ENCODE measurements at places on chromosomes 12 and 14.

GRCh38 chr12:100267603-100268281 lies 765 bp downstream of the SCYL2 start:
- no peak for DNase-seq

GRCh38 chr12:104457746-104458693 lies 1.3 kb downstream of the CHST11 start:
- DNase-seq: peak; percentile 71

- no peak for DNase-seq
Observed at GRCh38 chr12:19183121-19183838, 53.7 kb downstream of the PLEKHA5 start.

GRCh38 chr12:127150479-127150878 lies 1116.5 kb upstream of the TMEM132C start:
- DNase-seq: no peak

DNA sequence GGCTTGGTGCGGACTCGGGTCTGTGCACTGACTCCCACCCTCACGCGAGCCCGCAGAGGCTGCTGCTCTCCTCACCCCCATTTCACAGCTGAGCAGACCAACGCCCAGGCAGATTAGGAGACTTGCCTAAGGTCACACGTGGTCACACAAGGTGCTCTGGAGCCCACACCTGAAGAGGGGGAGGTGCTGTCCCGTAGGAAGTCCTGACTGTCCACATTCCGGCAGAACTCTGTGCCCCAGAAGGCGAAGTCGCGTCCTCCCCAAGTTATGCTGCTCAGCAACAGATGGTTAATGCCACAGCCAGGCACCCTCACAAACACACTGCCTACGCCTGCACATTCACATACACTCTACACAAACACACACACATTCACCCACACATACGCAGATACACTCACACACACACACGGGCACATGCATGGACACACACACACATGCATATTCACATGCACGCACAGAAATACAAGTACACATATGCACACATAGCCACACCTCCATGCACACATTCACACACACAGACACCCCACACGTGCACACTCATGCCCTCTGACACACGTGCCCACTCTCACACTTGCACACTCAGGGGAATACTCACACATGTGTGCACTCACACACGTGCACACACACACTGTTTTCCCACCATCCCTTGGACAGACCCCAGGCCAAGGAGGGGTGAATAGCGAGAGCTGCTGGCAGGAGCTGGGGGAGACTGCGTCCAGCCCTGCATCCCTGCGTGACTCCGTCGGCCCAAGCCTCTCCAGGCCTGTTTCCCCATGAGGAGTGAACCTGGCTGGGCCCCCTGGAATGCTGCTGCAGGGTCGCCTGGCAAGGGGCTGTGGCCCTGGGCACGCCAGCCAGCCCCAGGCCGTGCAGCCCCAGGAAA lies 4.1 kb downstream of the C14orf180 start:
- DNase-seq: no peak

DNA sequence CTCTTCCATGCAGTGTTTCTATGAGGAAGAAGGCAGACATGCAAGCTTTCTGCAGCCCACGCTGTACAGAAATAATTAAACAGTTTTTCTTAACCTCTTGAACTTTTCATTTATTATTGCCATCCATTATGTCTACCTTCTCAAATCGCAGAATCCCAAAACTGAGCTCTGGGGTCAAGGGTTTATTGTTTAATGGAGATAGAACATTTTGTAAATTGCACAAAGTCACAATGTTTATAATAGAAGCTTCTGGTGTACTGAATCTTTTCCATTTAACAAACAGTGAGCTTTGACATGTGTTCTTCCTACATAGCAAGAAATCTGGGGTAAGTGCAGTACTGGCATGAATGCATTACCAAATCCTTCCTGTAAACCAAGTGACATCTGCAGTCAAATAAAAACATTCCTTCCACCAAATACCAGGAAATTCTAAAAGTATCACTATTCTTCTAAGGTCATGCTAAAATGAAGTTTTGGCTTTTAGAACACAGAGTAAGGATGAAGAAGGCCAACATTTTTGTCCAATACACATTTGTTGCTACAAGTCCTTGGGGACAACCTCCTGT lies 385.3 kb upstream of the DDHD1 start:
- no peak for DNase-seq

- no peak for DNase-seq
Observed at GRCh38 chr12:67280088-67280487, 10.9 kb downstream of the CAND1 start.

DNA sequence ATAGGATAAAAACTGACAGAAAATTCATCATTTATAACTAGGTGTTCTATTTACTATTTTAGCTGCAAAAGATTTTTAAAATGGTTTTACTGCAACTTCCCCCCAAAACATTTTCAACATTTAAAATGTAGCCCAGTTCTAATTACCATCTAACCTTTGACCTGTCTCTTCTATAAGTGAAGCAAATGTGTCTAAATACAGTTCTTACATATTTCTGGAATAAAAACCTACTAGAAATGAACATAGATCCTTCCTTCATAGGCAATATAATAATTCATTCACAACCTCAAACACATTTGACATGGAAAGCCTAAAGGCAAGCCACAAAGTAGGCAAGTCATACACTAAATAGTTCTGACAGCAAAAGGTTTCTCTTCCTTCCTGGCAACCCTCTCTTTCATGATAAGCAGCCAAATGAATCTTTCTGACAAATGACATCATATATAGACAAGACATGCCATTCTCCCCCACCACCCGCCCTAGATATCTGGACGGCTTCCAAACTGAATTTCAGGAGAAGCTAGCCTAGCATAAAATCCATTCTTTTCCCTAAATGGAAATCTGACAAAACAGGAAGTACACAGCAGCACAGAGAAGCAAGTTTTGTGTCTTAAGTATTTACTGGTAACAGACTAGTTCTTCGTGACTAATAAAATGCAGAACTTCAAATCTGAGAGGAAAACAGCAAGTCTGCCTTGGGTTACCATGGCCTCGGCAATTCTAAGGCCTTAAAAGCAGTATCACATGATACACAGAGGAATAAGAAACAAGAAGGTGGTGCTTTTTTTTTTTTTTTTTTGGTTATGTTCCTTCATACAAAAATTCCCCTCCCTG lies 17.2 kb upstream of the ARID4A start:
- peak; percentile 2 for DNase-seq

DNA sequence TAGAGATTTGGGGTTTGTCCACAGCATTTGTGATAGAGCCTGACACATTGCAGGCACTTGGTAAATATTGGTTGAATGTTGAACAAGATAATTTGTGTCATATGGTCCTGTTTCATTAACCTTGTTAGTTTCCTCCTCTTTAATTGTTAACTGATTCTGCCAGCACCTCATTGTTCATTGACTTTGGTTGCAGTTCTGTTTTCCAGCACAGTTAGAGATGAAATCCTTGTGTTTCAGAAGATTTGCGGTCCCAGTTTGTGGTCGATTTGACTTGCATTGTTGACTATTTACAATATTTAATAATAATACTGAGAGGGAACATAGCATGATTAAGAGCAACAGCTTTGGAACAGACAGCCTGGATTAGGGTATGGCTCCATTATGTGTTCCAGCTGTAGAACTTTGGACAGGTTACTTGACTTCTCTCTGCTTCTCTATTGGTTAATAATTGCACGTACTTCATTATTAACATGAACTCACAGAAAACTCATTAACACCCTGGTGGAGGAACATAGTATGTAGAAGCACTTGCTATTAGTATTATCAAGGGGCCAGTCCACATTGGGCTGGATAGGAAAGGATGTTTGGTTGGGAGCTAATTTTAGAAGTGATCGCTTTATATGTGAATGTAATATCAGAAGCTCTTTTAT lies 8.7 kb downstream of the DRAM1 start:
- DNase-seq: no peak

DNA sequence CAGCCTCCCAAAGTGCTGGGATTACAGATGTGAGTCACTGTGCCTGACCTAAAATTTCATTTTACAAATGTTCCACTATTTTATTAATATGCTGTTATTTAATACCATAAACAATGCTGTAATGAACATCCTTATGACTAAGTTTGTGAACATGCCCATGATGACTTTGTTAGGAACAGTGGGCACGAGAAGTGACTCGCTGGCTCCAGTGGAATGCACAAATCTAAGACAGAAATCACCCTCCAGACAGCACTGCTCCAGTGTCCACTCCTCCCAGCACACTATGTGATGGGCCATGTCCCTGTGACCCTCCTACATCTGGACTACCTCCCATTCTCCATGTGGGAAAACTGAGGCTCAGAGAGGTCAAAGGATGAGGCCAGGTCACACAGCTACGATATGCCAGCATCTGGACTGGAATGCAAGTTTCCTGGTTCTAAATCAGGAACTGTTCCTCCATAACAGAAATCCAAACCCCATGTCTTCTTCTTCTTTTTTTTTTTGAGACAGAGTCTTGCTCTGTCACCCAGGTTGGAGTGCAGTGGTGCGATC lies 57.9 kb downstream of the GPR68 start:
- no peak for DNase-seq

GRCh38 chr14:104080376-104081260 lies 4.9 kb upstream of the ASPG start:
- DNase-seq: no peak

- DNase-seq: peak; percentile 60
Observed at GRCh38 chr14:104876251-104876699, 11.2 kb downstream of the CEP170B start.

GRCh38 chr12:101855364-101855884 lies 22.0 kb upstream of the DRAM1 start:
- DNase-seq: no peak

GRCh38 chr12:55861871-55862270 lies 19.1 kb upstream of the MMP19 start:
- no peak for DNase-seq

DNA sequence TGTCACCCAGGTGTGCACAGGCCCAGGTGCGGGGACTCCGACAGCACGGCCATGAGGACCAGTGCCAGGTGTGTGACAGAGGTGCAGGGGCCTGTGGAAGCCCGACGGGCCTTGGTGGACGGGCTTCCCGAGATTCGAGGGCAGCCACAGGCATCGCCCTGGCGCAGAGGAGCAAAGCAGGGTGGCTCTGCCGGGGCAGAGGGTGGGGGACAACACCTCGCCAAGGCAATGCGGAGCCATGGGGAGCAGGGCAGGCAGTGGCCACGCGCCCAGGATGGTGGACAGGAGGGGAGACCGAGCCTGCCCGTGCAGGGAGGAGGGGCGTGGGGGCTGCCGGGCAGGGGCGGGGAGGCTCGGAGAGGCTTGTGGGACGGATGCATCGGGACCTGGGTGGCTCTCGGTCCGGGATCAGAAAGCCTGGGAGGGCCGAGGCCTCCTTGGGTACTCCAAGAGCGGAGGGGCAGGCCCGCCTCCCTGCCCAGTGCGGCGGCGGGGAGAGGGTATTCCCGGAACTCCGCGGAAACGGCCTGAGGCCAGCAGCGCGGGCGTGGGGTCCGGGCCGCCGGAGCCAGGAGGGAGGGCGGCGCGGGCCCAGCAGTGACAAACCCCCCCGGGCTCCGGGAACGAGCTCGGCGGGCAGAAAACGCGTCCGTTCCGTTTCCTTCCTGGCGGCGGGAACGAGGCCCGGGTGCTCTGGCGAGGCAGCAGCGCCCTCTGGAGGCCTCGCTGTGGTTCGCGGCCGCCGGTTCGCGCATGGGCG lies 1.6 kb downstream of the TMEM121 start:
- peak; percentile 91 for DNase-seq

GRCh38 chr12:128970941-128971340 lies 117.7 kb downstream of the GLT1D1 start:
- no peak for DNase-seq

DNA sequence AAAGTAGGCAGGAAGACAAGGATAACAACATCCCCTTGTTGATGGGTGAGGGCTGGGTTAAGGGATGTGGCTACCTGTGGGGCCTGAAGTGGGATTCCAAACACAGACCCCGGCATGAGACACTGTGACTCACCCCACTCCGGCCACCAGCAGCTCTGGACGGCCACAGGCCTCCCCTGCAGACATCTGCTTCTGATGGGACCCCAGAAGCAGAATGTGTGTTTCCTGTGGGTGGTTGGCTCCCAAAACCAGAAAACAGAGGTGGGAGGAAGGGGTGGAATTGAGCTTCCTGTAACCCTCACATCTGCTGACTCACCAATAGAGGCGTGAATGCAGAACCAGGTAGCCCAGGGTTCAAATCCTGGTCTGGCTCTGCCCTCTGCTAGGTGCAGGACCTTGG lies 216.6 kb upstream of the PWP1 start:
- DNase-seq: no peak

- DNase-seq: no peak
Observed at GRCh38 chr12:113329022-113329790, 5.7 kb downstream of the SLC8B1 start.

GRCh38 chr12:114425031-114425626 lies 19.2 kb upstream of the TBX5 start:
- no peak for DNase-seq

- peak; percentile 44 for DNase-seq
Observed at GRCh38 chr14:102323102-102323501, 3.6 kb downstream of the ZNF839 start.

DNA sequence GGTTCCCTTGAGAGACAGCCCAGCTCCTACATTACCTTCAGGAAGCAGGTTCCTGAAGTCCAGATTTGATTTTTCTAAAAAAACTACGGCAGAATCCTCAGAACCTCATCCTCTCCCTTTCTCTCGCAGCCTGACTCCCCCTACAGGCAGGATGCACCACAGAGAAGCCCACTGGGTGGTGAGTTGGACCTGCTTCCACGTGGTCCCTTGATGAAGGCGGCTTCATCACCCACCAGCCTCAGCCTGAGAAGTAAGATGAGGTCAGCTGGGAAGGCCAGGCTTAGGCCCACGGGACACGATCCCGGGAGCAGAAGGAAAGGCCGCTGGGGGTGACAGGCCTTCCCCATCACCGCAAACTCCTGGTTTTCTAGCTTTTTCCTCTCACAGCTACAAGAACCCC lies 83.0 kb downstream of the ACTN1 start:
- DNase-seq: no peak

DNA sequence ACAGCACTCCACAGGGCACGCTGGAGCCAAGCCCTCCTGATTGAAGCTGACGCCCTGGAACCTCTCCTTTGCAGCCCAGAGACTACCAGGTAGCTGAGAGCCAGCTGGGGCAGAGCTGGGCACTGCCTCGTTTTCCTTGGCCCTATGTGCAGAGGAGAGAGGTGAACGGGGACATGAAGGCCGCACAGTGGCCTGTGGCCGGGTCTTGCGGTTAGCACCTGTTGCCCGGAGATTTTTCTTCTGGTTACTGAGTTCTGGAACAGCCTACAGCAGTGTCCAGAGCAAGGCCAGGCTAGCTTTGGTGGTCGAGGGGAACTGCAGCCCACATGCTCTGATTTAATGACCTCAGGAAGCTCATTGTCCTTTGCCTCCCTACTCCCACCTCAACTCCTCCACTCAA lies 201.3 kb upstream of the PRMT8 start:
- no peak for DNase-seq

Measured in germinal center (tissue), 1 donor.